Activated T-helper 1 cell treated with Interleukin-2 at 50 U/mL for 16 hours (primary cell): ENCODE measurements at places on chromosomes 6 and 20.

DNA sequence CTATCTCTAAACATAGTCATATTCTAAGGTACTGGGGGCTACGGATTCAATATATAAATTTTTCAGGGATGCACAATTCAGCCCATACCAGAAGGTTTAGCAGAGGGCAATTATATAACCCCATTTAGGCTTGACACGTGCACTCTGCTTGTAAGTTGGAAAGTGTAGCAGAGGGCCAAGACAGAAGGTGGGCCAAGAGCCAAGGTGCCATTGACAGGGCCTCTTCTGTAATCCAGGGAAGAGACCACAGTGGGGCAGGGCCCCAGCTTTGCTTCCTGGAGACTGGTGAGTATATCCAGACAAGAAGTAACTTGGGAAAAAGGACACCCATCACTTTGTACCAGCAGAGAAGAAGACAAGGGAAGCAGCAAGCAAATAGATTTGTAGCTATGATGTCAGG is 672.4 kb upstream of the MARCKS start:
- DNase-seq, result no peak

- DNase-seq, result no peak
Measured at GRCh38 chr6:38150681-38151296, 331.3 kb downstream of the ZFAND3 start.

DNA sequence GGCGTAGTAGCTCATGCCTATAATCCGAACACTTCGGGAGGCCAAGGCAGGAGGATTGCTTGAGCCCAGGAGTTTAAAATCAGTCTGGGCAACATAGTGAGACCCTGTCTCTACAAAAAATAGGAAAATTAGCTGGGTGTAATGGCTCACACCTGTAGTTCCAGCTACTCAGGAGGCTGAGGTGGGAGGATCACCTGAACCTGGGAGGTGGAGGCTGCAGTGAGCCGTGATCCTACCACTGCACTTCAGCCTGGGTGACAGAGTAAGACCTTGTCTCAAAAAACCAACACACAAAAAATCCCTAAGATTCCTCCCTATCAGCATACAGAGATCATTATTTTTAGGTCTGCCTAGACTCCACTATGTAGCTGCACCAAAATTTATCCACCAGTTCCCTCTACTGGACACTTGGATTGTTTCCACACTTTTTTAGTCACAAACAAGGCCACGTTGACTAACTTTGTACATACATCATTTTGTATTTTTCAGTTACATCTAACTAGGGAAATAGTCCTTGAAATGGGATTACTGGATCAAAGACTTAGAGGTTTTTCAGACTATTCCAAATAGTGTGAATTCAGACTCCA is 3.6 kb upstream of the PHF1 start:
- no peak for DNase-seq

- no peak for DNase-seq
Measured at GRCh38 chr6:7591770-7592169, 1.8 kb downstream of the SNRNP48 start.

DNA sequence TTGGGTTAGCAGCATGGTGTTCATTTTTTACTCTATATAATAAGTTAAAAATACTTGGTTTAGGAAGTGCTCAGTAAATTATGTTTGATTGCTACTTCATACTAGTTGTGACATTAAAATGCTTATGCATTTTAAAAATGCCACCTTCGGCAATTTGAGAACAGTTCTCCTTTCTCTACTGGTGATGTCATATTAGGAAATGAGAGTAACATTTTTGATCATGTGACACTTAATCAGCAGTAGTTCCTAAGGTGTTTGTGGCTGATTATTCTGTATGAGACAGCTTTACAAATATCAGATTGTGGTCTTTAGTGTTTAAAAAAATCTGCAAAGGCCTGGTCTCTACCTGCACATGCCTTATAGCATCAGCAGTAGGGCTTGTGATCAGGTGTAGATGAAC is 4.4 kb downstream of the GZF1 start:
- DNase-seq, result no peak

DNA sequence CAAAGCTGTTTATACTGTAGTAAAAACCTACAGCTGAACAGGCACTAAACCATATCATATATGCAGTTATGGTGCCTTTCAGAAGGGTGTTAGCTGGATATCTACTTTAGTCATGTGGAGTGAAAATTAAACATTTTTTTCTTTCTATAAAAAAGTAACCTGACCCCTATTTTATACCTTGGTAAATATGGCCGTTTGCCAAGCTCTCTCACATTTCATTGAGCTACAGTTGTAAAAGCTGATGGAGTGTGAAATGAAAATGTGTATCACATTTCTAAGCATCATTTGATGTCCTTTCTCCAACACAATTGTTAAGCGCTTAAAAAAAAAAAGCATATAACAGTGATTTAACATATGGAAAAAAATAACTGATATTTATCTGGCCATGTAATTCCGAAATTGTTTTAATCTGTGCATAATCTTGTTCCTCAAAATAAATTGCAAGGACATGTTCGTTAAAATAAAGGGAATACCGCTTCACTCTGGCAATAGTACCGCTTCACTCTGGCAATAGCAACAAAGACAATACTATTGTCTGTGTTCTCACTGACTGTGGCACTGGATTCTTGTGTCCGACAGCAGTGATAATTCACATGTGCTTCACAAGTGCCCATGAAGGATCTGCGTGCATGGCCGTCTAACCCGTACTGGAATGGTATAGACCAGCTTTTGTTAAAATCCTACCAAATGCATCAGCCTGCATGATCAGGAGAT is 391.8 kb upstream of the SOX4 start:
- DNase-seq, result no peak

DNA sequence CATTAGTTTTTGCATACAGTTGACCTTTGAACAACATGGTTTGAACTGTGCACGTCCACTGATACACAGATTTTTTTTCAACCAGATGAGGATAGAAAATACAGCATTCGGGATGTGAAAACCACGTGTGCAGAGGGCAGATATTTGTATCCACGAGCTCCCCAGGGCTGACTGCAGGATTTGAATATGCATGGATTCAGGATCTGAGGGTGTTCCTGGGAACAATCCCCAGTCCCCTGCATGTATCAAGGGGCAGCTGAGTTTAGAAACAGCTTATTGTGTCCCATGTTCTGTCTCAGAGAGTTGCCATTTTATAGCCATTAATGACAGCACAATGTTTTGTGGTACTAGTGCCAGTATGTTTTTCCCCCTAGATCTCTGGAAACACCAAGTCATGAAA is 53.6 kb downstream of the CD164 start:
- no peak for DNase-seq

- no peak for DNase-seq
Measured at GRCh38 chr6:53731866-53732636, 62.8 kb upstream of the LRRC1 start.

DNA sequence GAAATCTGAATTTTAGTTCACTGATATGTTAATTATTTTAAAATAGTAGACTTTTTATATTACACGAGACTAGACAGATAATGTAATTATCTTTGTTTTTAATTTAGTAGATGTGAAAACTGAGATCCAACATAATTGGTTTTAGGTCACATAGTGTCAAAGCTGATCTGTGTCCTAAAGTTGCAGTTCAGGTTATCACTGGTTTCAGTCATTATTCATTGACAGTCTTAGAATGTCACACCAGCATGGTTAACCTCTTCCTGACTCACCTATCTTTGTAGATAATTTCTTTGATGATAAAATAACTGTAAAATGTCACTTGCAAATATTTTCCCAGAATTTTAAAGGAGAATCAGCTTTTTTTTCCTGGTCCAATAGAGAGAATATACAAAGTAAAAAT is 48.3 kb upstream of the SLC35B3 start:
- no peak for DNase-seq

GRCh38 chr6:134373993-134374392 is 56.1 kb upstream of the SGK1 start:
- DNase-seq, result no peak

GRCh38 chr6:113860181-113860955 is 3.2 kb downstream of the MARCKS start:
- DNase-seq, result no peak

GRCh38 chr20:38730989-38731737 is 6.9 kb downstream of the SLC32A1 start:
- peak; percentile 52 for DNase-seq

- no peak for DNase-seq
Measured at GRCh38 chr20:58028123-58028522, 200.3 kb downstream of the ANKRD60 start.

GRCh38 chr6:136779682-136780081 is 12.6 kb downstream of the MAP3K5 start:
- no peak for DNase-seq

DNA sequence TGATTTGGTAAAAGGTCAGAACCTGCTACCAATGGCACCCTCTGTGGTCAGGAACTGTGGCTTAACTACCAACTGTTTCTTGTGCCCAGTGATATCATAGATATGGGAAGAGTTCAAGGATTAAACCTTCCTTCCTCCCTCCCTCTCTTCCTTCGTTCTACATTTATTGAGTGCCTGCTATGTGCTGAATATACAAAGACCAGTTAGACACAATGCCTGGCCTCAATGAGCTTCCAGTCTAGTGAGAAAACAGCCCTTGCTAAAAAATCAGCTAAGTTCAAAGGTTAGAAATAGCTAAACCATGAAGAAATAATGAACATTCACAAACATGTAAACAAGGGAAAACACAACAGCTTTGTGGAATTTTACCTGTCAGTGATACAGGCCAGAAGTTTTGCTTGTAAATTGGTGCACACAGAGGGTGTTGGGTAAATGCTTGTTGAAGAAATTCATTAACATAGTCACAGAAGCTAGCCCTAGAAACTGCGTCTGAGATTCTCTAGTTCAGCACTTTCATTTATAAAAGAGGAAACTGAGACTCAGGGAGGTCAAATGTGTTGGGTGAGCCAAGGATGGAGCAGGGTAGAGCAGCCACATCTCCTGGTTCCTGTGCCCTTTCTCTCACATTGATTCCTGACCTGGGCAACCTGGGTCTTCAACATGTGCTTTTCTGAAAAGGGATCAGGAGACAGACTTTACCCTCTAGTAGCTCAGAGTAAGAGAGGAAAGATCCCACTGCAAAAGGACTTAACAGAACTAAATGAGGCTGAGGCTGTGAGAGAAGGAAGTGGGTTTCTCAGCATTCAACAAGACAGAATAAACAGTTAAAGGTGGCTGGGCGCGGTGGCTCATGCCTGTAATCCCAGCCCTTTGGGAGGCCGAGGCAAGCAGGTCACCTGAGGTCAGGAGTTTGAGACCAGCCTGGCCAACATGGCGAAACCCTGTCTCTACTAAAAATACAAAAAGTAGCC is 14.4 kb upstream of the FOXO3 start:
- no peak for DNase-seq

DNA sequence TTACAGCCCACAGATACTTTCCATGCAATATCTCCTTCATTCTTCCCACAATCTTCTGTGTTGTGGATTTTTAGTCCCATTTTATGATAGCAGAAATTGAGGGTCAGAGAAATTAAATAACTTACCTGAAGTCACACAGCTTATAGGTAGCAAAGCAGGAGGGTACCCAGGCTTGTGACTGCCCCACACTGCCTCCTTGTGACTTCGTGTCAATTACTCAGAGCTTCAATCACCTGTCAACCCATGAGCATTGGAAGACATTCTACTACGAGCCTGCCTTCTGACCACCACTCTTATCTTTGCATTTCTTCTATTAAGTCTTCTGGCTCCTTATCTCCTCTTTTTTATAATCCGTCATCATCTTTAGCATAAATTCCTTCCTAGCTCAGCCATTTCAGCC is 71.6 kb upstream of the NRSN1 start:
- DNase-seq, result no peak

DNA sequence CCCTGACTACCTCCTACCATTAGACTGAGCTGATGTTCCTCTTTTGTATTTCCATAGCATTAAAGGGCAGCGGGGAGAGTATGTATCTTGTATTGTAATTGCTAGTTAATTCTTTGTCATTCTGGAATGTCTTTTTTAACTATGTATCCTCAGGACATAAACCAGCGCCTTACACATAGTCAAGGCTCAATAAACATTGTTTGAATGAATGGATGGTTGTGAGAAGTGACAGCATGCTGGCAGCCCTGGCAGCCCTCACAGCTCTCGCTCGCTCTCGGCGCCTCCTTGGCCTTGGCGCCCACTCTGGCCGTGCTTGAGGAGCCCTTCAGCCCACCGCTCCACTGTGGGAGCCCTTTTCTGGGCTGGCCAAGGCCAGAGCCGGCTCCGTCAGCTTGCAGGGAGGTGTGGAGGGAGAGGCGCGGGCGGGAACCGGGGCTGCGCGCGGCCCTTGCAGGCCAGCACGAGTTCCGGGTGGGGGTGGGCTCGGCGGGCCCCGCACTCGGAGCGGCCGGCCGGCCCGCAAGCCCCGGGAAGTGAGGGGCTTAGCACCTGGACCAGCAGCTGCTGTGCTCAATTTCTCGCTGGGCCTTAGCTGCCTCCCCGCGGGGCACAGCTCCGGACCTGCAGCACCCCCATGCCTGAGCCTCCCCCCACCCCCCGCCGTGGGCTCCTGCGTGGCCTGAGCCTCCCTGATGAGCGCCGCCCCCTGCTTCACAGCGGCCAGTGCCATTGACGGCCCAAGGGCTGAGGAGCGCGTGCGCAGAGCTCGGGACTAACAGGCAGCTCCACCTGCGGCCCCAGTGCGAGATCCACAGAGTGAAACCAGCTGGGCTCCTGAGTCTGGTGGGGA is 93.1 kb downstream of the RNF182 start:
- no peak for DNase-seq

DNA sequence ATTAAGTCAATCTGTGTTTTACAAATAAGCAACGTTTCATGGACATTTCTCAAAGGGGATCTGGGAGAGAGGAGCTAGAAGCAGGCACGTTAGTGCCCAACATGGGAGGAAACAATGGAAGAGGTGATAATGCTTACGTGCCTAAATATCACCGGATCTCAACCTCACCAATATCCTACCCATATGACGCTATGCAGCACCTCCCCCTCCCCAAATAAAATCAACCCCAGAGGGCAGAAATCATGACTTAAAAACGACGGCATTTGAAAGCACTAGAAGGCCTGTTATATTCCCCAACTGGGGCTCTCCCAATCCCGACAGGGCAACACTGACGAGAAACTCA is 425 bp downstream of the HBS1L start:
- DNase-seq, result no peak

DNA sequence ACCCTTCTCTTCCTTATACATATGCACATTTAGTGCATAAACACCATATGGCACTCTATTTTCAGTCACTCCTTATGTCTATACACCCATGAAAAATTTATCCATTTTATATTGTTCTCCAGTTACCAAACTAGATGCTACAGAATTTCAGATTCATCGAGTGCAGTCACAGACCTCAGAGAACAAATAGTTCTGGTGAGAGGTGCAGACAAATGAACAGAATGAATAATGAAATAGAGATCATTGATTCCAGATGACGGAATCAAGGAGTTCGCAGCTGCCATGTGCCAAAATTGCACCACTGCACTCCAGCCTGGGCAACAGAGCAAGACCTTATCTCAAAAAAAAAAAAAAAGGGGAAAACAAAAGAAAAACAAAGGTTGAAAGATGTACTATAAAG is 214.8 kb upstream of the CEP162 start:
- no peak for DNase-seq

DNA sequence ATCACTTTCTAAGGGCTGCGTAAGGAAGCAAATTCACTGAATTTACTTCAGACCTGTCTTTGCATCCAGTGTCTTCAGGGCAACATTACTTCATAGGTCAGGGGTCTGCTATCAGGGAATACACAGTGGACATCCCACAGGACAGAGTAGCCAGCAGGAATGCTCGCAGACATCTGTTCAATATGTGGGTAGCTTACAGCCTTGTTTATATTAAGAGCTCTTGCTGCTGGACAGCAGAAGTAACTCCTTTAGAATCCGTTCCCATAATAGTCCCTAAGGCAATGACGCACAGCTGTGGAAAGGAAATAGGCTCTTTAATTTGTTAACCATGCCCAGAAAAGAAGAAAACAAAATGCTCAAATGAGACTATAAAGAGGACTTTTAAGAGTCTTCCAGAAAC is 198.7 kb downstream of the MOXD1 start:
- no peak for DNase-seq
